EL (cell line): ENCODE measurements at places on chromosomes 1 and 21.

DNA sequence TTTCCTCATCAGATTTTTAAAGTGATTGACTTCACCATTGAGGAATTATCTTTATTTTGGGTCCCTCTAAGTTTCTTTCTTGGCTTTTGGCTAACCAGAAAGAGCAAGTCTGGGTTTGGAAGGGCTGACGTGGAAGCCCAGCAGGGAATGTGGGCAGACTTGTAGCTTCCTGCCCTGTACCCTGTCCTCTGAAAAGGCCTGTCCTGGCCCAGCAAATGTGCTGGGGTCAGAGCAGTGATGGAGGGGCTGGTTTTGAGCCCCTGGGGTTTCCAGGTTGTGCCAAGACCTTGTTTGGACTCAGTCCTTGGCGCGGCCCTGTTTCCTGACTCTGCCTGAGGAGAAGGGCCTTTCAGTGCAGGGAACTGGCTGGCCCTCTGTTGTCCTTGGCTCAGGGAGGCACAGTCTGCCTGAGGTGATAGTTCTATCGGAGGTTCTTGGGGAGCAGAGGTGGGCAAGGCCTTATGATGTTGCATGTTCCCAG is 72.1 kb downstream of the UCK2 start:
- DNase-seq: peak; percentile 43

DNA sequence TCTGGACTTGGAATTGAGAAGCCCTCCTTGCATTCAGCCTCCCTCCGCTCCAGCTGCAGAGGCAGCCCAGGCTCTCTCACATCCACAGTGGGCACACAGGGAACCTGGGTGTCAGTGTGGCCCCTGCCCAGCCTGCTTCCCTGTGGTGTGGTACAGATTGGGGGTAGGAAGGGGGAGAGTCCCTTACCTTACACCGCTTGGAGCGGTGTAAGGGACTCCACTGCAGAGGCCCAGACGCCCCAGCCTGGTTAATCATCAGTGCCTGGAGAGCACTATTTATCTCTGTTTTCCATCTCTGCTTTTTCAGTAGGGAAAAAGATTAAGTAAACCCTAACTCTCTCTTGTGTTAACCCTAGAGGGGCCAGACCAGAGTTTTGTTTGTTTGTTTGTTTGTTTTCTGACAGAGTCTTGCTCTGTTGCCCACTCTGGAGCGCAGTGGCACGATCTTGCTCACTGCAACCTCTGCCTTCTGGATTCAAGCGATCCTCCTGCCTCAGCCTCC is 803 bp upstream of the RHBG start:
- no peak for DNase-seq

DNA sequence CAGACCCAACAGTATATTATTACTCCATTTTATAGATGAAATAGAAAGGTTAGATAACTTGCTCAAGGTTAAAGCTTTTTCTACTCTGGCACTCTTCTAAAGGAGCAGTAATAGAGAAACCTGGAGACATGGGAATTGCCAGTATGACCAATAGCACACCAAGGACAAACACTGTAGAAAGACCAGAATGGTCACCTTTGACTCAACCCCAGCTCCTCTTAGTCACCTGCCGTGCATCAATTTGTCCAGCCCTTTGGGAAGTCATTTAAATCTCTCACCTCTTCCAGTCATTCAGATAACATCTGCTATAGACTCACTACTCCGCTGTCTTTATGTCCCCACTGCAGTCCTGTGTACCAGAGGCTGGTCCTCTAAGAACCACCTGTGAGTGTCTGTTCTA is 23.9 kb upstream of the SLC44A3 start:
- DNase-seq: no peak

DNA sequence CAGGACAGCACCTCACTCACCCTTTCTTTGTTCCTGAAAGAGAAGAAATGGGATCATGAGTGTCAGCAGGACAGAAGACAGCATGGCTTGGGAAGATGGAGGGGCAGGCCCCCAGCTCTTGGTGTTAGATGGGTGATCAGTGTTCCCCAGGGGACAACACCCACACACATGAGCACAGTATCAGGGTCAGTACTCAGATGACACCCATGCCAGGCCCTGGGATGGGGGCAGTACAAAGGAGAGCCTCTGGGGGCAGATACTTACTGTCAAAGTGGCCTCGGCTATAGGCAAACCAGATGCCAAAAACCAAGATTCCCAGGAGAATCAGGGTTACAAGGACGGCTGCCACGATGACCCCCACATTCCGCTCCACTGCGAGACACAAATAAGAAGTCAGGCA is 21.6 kb downstream of the F11R start:
- no peak for DNase-seq

DNA sequence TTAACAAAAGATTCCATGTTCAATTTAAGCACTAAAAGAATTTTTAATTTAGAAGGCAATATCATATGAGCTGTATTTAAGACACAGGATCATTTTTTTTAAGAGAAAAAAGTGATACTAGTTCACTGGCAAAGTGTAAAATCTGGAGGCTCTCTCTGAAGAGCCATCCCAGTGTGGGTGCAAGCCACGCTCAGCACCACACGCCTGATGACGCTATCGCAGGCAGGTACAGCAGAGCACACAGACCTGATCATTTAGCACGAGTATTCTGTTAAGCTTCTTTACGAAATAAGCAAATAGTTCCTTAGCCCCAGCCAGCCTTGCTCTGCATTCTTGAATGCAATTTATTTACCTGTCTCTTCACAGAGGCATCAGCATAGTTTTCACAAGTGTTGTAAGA is 198.6 kb downstream of the SIPA1L2 start:
- DNase-seq: no peak

- no peak for DNase-seq
Observed at GRCh38 chr1:79646880-79647279, 640.4 kb upstream of the ADGRL4 start.

DNA sequence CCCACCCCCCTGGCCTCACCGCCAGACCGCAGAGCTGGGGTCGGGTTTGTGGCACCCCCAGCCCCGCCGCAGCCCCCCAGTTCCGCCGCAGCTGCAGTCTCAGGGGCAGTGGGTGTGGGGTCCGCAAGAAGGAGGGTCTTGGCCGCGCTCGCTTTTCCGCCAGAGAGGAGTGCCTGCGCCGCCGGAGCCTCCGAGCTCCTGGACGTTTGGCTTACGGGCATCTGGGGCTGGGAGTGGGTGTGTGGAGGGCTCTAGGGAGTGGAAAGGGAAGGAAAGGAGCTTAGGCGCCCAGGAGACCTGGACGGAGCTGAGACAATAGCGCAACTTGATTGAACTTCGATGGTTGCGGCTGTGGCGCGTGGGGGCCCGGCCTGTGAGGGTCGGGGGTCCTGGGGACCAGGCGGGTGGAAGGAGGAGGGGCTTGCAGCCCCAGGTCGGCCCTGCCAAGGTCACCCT is 88.8 kb upstream of the IPO9 start:
- no peak for DNase-seq

GRCh38 chr1:53686091-53686964 is 52.6 kb downstream of the GLIS1 start:
- peak; percentile 77 for DNase-seq

DNA sequence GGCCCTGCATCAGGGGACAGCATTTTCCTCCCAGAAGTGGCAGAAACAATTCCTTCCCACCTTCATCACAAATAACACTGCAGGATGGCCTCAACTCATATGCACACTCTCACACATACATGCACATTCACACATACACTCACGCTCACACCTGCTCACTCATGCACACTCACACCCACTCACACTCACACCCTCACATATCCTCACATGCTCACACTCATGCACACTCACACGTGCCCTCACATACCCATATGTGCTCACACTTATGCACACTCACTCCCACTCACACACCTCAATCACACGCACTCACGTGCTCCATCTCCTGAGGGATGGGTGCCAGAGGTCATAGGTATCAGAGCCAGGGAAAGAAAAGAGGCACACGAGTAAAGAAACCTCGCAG is 77.1 kb downstream of the NFASC start:
- no peak for DNase-seq

- DNase-seq: peak; percentile 24
Observed at GRCh38 chr21:14259747-14260146, 43.8 kb downstream of the RBM11 start.

DNA sequence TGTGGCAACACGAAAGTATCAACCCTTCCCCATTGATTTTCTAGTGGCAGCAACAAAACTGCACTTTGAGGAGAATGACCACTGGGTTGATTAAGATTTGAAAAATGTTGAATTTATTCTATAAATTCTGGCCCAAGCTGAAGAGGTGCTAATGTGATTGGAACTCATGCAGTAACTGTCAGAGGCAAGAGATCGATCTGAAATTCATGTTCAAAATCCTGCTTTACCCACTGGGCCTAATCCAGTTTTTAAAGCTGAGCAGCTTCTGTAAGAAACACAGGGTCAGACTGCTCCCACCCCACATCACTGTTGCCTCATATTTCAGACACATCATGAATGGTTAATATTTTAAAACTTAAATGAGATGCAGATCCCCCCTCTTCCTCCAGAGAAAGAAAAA is 617.5 kb upstream of the BEND5 start:
- no peak for DNase-seq

GRCh38 chr1:197911111-197911856 is 5.9 kb upstream of the LHX9 start:
- DNase-seq: peak; percentile 50

GRCh38 chr1:38941527-38942019 is at the start of gene RHBDL2:
Gene RHBDL2, minus strand, starts transcription at chr1:38941830. Its CDS starts 22,618 bp downstream, at chr1:38919212.
- DNase-seq: peak; percentile 52
